Fibroblast of skin of left biceps (primary cell): ENCODE measurements at places on chromosomes 3 and 15.

- DNase-seq, result no peak
These were observed 120.7 kb upstream of the LINGO1 start for GRCh38 chr15:77753281-77753873.

- DNase-seq, result no peak
These were observed 43.4 kb downstream of the FAM174B start for GRCh38 chr15:92611995-92612745.

DNA sequence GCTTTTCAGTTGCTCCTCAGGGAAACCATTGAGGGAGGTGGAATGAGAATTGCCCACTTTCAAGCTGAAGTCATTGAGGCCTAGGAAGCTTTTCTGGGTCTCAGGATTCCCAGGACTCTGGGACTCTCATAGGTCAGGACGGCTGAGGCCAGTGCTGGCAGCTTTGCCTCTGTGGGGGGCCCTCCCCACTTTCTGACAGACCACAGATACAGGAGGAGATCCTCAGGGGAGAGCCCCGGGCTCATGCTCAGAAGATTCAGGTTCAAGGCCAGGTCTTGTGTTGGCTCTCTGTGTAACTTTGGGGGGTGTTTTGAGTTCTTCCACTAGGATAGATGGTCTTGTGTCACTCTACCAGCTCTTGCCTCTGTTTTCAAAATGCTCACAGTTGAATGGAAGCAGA, 50.0 kb downstream of the SMAD6 start:
- DNase-seq, result no peak

DNA sequence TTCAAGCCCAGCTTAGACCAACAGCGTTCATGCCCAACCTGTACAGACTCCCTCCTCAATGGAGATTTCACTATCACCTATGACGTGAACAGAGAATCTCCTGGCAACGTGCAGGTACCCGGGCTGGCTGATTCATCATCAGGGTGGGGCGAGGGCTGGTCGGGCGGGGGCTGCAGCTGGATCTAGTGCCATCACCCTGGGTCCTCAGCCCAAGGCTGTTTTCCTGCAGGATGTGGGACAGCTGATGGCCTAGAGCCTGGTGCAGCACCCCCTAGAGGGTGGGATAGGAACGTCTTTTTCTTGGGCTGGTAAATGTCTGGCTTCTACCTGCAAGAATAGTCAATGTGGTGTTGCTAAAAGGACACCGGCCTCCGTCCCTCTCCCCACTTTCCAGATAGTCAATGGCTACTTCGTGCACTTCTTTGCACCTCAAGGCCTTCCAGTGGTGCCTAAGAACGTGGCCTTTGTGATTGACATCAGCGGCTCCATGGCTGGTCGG, 4.4 kb downstream of the ITIH3 start:
- DNase-seq, result no peak

GRCh38 chr3:49681543-49681942, 7.4 kb downstream of the APEH start:
- DNase-seq, result no peak

- DNase-seq, result no peak
These were observed 62.7 kb downstream of the MEF2A start for GRCh38 chr15:99628374-99629001.

- DNase-seq, result no peak
These were observed 83.4 kb upstream of the BHLHE40 start for GRCh38 chr3:4895838-4896237.

GRCh38 chr3:172701751-172702150, 9.1 kb downstream of the NCEH1 start:
- DNase-seq, result no peak

- no peak for DNase-seq
These were observed 71.8 kb downstream of the GBE1 start for GRCh38 chr3:81689617-81690016.

DNA sequence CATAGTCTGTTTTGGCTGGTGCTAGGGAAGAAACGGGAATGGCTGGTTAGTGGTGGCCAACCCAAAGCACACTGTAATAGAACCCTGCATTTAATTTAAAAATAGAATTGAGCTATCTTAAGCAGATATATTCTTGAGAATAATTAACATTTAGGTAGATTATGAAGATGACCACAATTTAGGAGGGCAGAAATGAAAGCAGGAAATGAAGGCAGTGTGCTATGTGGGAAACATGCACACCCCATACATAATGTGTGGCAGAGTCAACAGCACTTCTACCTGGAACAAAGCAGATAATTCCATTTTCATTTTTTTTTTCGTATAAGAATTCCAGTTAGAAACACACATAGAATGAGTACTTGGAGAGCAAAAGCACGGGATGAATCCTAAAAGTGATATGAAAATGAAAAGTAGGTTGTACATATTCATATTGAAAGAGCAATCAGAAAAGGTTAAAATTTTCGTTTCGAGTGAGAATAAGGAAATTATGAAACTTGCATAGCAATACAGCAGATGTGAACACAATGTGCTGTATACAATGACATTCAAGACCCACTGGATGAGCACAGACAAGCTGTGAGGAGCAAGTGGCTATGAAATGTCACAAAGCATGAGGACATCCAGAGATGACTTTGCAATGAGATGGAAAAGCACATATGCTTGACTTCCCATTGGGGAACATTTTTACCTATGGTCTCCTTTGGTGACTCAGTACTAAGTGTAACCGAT, 102.6 kb downstream of the TFG start:
- DNase-seq, result no peak

- DNase-seq, result no peak
These were observed 8.3 kb downstream of the DAPK2 start for GRCh38 chr15:64037966-64038365.

DNA sequence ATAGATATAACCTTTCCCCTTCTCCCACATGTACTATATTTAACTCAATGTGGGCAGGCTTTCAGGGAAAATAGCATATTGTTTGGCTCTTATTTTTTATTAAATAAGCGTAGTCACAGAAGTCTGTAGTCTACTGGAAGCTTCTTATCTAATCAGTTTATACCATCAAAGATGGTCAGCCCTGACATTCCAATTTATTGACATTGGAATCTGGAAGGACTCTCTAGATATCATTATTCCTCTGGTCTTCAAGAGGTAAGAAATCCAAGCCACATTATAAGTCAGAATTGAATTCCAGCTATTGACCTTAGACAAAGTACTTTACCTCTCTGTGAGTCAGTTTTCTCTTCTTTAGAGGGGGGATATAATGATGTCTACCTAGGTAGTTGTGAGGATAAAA, 38.5 kb upstream of the SCAANT1 start:
- DNase-seq, result no peak

DNA sequence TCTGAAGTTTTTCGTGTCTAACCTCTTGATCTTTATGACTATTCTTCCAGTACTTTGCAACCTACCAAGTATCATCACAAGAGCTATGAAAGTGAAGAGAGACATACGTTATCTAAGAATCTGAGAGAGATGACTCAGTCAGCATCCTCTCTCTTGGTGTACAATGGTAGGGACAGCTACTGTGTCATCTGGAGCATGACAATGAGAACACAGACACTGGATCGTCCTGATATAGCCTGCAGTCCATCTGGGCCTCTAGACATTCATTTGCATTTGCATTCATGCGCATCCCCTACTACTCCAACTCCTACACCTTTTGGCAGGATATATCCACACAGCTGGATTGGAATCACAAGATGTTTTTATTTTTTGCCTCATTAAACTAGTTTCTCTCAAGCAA, 115.2 kb downstream of the PEX5L start:
- DNase-seq, result no peak

GRCh38 chr15:90563463-90563862, 33.7 kb downstream of the CRTC3 start:
- DNase-seq, result no peak

- no peak for DNase-seq
These were observed 3.4 kb downstream of the KIF23 start for GRCh38 chr15:69417581-69417980.

GRCh38 chr3:38168151-38169026, 3.1 kb downstream of the OXSR1 start:
- DNase-seq, result peak; percentile 28

DNA sequence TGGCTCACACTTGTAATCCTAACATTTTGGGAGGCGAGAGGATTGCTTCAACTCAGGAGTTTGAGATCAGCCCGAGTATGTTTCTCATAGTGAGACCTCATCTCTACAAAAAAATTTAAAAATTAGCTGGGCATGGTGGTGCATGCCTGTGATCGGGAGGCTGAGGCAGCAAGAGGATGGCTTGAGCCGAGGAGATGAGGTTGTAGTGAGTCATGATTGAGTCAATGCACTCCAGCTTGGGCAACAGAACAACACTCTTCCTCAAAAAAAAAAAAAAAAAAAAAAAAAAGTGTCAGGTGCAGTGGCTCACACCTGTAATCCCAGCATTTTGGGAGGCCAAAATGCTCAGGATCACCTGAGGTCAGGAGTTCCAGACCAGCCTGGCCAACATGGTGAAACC, 2.4 kb downstream of the RPL39L start:
- DNase-seq, result no peak

DNA sequence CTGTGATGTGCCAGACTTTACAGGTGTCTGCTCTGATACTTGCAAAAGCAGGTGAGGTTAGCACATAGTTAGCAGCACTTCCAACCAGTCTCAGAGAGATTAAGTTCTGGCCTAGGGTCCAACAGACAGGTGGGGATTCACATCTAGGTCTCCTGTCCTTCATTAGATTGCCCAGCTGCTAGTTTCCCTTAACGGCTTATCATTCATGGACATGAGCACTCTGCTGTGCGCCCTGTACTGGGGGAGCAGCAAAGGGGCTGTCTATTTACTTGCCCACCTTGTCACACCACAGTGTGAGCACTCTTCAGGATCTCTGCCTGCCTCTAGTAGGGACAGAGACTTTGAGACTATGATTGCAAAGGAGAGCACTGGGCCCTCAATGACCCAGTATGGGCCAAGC, 8.7 kb downstream of the SPSB4 start:
- no peak for DNase-seq

DNA sequence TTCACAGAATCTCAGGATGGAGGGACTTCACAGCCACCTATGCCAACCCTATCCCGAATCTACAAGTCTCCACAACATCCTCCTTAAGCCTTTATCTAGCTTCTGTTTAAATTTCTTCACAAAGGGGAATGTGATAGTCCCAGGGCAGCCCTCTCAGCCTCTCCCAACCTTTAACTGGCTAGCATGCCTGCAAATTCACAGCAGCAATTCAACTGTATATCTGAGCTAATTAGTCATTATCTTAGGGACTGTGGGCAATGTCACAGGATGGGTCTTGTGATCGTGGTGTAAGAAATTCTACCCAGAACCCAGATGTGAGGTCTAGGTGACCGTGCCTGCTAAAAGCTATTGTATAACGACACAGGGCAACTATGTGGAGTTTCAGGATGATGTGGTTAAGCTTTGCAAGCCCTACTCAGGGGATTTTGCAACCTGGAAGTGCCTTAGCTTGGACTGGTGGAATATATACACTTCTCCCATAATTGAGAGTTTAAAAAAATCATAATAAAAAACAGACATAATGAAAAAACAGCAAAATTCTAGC, 65.5 kb upstream of the FBN1 start:
- no peak for DNase-seq

- no peak for DNase-seq
These were observed 72.0 kb upstream of the HERC1 start for GRCh38 chr15:63905558-63906265.

DNA sequence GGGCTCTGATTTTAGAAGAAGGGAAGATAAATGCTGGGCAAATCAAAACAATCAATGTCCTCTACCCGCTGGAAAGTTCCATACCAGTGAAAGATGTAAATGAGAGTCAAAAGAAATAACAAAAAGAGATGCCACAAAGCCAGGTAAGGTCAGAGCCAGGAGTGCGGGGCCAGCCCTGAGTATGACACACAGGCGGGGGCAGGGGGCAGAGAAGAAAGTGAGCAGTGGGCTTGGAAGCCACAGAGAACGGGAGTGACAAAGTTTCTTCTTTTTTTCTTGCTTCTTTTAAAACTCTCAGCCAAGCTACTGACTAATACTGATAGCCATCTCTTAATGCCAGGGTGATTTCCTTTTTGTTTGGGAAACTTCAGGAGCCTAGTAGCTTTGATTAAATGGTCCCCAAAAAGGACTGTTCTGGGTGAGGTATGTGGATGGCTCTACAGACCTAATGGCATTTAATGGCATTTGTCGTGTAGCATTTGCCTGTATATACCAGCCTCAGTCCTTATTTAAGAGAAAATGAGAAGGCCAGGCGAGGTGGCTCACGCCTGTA, 23.1 kb upstream of the TSEN2 start:
- DNase-seq, result no peak

GRCh38 chr15:75545064-75545463, 34.1 kb downstream of the PTPN9 start:
- DNase-seq, result no peak

DNA sequence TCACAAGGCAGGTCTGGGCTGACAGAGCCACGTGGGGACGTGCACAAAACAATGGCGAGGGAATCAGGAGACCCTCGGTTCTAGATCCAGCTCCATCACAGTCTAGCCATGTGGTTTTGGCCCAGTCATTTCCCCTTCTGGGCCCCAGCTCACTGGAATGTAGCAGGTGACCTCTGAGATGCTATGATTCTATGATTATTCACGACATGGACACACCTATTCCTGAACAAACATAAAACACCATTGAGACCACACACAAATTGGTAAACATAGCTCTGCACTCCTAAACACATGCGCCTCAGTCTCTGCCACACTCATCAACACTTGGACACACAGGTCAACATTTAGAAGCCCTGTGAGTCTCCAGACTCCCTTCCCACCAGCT, 9.0 kb downstream of the IGDCC4 start:
- DNase-seq, result no peak

- DNase-seq, result no peak
These were observed 39.0 kb downstream of the IFT57 start for GRCh38 chr3:108183181-108183580.

- no peak for DNase-seq
These were observed 129.8 kb downstream of the SLC9A9 start for GRCh38 chr3:143718463-143718862.

DNA sequence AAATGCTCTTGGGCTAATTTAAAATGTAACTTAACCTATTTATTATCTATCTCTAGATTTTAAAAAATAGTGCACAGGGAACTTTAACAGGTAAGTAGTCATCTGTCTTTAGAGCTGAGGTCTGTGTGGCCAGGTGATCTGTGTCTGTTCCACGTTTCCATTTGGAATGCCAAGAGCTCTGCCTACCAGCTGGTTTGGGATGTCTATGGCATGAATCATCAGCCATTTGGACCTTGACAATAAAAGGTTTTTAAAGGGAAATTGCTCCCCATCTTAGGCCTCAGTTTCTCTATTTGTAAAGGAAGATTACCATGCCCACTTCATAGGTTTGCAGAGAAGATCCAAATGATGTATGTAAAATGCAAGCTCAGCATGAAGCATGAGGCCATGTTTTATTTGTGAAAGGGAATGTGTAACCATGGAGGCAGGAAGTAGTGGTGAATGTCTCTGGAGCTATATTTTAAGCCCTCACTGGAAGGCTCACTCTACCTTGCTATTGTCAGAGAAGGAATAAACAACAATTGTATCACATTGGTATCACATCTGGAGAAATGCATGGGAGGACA, 548.1 kb upstream of the LMCD1 start:
- no peak for DNase-seq

GRCh38 chr3:71066849-71067261, 516.7 kb downstream of the FOXP1 start:
- no peak for DNase-seq
